ENCODE measurements at places on chromosomes 4 and X. TPM values are rescaled to one million over a fixed set of nuclear protein-coding genes. Genes with fewer than 3 reads are reported as not detected.

- no peak for DNase-seq
Observed at GRCh38 chr4:78478523-78478922, 73.0 kb upstream of the ANXA3 start.

DNA sequence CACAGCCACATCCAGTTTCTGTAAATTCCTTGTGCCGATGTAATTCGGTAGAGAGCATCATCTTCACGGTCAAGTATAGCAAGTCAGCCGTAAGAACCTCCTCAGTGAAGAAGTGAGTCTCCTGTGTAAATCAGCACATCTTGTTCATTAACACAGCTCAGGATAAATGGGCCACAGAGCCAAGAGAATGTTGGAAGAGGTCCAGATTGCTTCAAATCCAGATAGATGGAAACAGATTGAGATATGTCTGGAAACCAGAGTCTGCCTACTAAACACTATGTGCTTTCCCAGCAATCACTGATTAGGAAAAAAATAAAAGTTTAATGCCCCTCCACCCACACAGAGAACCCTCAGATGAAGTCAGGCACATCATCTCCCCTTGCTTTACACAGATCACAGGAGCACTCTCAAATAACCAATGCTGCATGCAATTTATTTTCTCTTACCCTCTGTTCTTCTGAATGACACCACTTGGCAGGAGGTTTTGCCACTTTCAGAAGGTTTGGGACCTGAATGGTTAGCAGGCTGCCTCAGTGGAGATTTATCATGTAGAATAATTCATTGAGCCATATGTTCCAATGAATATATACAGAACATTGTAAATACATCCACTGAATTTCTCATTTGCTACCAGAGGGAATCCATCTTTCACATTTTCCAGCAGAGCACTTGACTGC is 357.7 kb downstream of the C4orf33 start:
- no peak for DNase-seq

Gene NCAPG
- under 0.01 TPM for total RNA-seq

Gene RNF150
- total RNA-seq: 66.7 TPM

GRCh38 chr4:929096-929765 is 2.9 kb downstream of the GAK start:
- no peak for DNase-seq

Gene TLR10
- total RNA-seq: 0.16 TPM

DNA sequence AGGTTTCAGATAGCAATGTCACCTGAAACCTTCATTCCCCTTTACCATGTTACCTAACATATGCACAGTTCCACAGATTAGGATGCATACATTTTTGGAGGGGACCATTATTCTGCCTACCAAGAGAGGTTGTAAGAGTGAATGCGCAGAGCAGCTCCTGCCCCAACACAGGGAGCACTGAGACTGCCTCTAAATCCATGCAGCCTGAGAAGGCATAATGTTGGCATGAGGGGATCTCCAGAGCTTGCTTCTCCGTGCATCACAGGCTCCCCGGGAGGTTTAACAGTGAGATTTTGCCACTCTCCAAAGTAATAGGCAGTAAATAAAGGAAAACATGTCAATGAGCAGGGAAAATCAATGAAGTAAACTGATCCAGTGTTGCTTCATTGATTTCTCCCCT is 410.8 kb downstream of the PCDH7 start:
- DNase-seq: no peak

GRCh38 chrX:48966796-48967579 is 4.7 kb downstream of the KCND1 start:
- no peak for DNase-seq

- no peak for DNase-seq
Observed at GRCh38 chr4:40055511-40055862, 1.2 kb upstream of the N4BP2 start.

DNA sequence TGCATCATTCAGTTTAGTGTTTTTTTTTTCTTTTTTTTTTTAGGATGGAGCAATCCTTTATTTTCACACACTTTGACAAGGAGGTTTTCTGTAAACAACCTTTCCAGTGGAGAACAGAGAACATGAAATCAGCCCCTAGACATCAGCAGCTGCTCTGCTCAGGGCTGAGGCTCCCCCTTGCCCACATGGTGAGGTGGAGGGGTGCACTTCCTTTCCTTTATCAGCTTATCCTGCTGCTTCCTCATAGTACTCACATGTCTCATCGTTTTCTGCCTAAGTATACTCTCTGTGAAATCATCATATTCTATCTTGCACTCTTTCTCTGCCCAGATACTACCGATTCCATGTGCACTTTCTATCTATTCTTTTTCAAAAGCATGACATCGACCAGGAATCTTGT is 47.6 kb upstream of the PRSS12 start:
- DNase-seq: no peak

DNA sequence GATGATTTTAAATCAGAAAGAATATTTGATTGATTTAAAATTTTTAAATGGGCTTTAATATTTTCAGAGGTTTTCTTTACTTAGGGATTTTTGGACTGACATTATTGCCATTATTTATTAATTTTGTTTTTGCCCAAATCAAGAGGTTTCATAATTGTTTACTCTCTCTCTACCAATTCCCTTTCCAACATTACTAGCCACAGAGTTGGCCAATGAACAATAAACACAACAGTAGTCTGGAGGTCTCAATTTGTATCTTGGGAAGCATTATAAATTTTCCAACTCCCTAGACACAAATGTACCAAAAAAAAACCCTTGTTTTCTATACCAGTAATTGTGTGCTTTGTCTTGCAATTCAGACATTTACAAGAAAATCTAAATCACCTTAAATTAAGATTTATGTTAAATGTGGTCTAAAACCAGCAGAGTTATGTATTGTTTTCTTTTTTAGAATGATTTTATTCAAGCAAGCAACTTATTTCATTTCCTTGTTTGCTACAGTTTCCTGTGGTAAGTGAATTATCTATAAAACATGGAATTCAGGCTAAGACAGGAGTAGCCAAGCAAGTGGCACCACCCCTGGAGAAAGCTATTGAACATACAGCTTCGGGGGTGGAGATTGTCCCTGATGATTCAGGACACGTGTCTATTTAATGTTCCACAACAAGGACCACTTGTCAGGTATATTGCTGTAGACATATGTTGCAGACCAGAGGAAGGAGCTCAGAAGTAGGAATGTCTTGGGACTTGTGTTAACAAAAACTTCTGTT is 622 bp downstream of the KLKB1 start:
- DNase-seq: no peak

Gene AFF2
- total RNA-seq: 0.27 TPM

DNA sequence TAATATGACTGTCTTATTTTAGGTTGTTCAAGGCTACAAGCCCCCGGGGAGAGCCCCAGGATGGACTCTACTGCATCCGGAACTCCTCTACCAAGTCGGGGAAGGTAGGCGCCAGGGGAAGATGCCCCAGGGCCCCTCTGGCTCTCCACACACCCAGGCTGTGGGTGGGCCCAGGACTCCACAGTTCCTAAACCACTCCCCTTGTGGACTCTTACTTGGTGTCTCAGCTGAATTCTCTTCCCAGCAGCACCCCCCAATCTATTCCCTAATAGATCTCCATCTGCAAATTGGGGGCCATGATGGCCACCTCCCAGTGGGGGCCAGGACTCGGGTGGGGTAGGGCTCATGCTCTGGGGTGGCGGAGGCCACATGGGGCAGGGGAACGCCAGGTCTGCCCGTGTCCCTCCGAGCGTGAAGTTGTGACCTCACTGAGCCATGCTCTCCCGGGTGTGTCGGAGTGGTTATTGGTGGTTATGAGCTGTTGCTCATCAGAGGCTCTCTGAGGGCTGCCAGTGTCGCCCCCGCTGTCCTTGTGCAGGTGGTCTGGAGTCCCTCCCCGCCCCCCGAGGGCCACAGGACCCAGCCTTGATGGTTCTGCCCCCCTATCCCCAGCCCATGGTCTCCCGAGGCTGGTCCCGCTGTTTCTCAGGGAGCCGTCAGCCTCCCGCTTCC is 11.2 kb upstream of the ADD1 start:
- peak; percentile 62 for DNase-seq

Gene IL21
- not detected for total RNA-seq

DNA sequence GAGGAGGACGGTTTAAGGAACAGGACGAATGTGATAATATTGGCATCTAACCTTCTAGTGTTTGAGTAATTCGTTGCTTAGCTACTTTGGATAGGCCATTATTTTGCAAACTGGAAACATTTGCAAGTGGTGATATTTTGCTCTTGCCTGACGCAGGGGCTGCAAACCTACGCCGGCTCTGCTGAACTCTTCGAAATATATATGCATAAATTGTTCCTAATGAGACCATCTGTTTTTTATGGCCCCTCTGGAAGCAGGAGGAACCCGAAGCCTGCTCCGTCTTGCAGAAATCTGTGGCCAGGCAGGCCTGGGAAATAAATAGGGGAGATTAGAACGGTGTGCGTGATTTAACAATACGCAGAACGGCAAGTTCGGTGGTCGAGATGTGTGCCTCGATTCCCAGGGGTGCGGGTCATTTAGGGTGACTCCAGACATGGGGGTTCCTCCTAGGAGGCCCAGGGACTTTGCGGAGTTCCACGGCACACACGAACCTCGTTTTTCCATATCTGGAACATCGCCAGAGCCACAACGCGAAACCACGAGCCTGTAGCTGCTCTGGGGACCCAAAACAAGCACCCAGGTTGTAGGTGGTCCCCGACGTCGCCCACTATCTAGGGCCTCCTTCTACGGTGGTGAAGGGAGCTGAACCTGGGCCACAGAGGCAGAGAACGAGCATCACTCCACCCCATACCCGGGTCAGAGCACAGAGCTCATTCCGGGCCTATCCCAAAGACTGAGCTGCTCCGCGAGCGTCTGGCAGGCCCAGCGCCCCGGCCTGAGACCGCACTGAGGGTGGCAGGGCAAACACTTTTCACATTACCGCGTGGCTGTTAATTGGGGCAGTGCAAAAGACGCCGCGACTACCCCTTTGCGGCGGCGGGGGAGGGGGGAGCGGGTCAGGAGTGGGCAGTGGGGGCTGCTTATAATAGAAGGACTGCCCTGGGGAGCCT is 89.7 kb downstream of the BCOR start:
- no peak for DNase-seq

Gene MAGEE2
- not detected for total RNA-seq

Measured in sigmoid colon (tissue), 7 donors.